ENCODE measurements at places on chromosomes 1 and 21. TPM values are rescaled to one million over a fixed set of nuclear protein-coding genes. Genes with fewer than 3 reads are reported as not detected.

DNA sequence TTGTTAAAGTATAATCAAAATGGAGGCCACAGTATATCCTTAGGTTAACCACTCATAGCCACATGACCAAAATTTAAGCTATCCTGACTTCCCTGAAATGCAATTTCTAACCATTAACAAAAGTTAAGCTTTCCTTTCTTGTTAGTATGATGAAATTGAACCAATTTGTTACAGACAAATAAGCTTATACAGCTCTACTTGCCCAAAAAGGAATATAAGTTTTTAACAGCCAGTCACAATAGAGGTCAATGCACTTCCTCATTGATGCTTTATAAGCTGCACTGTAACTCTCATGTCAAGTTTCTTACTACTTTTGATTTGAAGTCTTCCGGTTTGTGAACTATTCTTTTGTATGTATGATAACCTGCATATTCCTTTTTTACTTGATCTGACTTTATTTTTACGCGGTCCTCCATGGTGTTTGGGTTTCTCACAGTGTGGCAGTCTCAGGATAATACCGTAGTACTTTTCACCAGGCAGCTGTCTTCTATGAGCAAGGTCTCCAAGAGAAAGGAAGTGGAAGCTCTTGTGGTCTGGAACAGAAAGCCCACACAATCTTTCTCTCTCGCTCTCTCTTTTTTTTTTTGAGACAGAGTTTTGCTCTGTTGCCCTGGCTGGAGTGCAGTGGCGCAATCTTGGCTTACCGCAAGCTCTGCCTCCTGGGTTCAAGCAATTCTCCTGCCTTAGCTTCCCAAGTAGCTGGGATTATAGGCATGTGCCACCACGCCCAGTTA is 331.6 kb downstream of the SRGAP2C start:
- DNase-seq, result peak; percentile 67

DNA sequence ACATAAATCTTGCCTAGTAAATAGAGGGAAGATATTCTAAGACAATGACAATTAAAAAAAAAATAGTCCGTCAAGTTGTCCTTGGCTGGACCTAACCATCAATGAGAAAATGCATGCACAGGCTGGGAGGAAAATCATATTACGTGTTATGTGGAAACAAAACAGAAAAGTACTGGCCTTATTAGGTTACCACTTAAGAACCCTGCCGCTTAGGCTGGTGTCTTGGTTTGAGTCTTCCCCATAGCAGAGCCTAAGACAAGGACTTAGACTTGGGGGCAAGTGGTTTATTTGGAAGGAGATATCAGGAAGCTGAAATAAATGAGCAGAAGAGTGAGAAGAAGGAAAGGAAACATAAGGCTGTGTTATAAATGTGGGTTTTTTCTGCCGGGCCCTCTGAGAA is 186.4 kb downstream of the MRPL39 start:
- DNase-seq, result no peak

RAB42 gene
- 1.4 TPM for total RNA-seq

- DNase-seq, result no peak
These were observed 30.8 kb downstream of the SPAG17 start for GRCh38 chr1:118154220-118154619.

DNA sequence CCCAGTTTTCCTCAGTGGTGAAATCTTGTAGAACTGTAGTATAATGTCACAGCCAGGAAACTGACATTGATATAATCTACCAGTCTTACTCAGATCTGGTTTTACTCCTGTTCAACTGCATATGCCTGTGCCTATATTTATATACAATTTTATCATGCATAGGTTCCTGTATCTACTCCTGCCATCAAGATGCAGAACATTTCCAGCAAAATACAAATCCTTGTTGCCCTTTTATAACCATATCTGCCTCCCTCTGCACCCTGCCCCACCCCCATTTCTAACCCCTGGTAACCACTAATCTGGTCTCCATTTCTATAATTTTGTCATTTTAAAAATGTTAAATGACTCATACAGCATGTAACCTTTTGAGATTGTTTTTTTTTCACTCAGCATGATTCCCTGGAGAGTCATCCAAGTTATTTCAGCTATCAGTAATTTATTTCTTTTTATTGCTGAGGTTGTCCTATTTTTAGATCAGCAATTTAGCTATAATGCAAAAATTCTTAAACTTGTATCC is 8.1 kb downstream of the UTP25 start:
- no peak for DNase-seq

DNA sequence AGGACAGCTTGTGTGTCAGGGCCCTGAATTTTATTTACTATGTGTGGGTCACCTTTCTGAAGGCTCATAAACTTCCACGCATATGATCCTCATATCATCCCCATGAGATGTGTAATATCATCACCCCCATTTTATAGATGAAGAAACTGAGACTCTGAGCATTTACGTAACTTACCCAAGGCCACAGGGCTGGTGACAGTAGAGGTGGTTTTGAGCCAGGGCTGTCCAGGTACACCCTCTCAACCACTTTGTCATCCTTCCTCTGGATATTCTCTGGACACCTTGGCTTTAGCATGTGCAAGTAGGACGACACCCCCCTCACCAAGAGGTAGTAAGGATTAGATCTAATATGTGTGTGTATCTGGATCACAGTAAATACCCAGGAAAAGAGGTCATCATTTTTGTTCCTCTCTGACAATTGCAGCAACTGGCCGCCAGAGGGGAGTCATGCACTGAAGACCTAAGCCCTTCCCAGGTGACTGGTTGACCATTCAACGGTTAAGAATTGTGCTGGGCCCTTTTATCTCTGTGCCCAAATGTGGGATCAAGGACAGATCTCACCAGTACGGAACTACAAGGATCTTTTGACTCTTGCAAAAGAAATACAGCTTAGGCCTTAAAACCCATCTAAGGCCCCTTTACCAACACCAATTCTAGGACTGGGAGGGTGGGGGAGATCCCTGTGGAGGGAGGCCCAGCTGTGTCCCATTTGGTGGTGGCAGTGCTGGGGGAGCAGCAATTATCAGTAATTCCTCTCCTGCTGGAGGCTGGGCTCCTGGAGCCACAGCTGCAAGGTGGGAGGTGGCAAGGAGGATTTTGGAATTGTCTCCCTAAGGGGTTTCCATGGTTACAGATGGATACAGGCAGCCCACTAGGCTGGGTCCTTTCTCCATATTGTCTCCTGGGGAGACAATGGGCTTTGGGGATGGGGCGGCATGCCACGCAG is 13.7 kb upstream of the E2F2 start:
- DNase-seq, result peak; percentile 84

SMCP gene
- total RNA-seq, result not detected

GRCh38 chr1:175394739-175395138 is 202.2 kb upstream of the KIAA0040 start:
- no peak for DNase-seq

DNA sequence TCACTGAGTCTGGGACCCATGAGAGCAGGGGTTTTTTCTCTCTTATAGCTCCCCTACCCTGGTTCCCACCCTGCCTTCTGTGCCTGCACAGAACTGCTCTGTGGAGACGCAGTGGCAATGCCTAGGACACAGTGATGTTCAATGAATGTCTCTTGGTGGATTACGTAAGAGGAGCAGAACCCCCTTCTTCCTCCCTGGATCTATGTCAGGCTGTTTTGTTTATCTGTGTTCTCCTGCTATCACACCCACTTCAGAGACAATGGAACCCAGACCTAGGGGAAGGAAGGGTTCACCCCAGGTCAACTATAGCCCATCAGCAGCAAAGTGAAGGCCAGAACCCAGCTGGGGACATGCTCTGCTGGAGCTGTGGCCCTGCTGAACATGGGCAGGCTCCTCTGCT is 2.0 kb downstream of the HPCAL4 start:
- no peak for DNase-seq

DNA sequence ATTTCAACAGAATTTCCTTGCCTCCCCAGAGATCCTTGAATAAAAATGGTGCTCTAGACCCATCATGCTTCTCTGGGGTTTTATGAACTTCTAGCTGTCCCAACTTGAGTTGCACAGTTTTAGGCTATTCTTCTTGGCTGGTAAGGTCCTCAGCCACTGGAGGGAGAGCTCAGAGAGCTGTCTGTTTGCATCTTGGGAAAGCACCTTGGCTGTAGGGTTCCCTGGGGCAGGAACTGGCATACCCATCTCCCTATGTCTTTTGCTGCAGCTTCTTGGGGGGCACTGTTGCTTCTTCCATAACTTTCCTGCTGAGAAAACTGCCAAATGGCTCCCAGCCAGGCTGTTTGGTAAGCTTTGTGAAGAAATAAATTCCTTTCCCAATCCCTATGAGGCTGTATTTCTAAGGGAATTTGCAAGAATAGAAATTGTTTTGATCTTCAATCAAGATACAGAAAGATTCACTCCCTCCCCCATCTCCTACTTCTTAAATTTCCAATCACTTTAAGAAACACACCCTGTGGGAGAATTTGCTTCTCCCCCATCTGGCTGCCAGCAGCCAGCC is 8.2 kb upstream of the FMOD start:
- no peak for DNase-seq

DNA sequence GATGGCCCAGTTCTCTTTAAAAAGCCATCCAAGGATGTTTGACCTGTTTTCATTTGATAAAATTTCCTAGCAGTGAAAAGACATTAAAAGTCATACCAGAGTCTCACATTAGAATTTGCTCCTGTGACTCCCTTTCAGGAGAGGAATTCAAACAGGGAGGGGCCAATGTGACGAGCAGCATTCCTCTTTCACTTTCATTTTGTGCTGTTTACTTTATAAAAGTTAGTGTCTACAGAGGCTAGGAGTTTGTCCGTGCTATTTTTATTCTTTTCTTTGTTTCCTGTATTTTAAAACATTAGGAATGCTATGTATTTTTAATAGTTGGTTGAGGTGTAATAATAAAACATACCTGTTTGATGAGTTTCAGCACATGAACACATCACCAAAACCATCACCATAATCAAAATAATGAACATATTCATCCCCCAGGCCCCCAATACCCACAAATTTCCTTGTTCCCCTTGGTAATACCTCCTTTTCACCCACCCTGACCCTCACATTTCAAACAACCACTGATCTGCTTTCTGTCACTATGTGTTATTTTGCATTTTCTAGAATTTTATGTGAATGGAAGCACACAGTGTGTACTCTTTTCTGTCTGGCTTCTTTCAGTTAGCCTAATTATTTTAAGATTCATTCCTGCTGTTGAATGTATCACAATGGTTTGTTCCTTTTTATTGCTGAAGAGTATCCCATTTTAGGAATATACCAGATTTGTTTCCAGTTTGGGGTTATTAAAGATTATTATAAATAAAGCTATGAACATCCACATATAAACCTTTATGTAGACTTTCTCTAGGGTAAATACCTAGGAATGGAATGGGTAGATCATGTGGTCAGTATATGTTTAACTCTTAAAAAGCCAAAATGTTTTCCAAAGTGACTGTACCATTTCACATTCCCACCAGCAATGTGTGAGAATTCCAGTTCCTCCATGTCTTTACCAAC is 129.5 kb downstream of the TENT5C start:
- DNase-seq, result no peak

Data from Right ventricle myocardium superior (tissue), 1 donor.